Type B pancreatic cell (in vitro differentiated cells): ENCODE measurements at places on chromosomes 3 and 15. TPM values are rescaled to one million over a fixed set of nuclear protein-coding genes. Genes with fewer than 3 reads are reported as not detected.

Gene TRIM42
- total RNA-seq: not detected in 2 replicates

Gene HGD
- 10.4 and 14.0 TPM in 2 replicates for total RNA-seq

Gene PLA2G4B
- total RNA-seq: 17.7 and 19.9 TPM in 2 replicates

Gene MTHFS
- total RNA-seq: 22.7 and 27.6 TPM in 2 replicates

Gene GRAMD1C
- 7.3 TPM in 2 replicates for total RNA-seq

Gene CDHR4
- 0.29 TPM in 1 of 2 replicates, not detected in the other for total RNA-seq

Gene RTP3
- total RNA-seq: not detected in 2 replicates

- no peak for DNase-seq
These were observed 105.7 kb upstream of the TRPM1 start for GRCh38 chr15:31207246-31207645.

DNA sequence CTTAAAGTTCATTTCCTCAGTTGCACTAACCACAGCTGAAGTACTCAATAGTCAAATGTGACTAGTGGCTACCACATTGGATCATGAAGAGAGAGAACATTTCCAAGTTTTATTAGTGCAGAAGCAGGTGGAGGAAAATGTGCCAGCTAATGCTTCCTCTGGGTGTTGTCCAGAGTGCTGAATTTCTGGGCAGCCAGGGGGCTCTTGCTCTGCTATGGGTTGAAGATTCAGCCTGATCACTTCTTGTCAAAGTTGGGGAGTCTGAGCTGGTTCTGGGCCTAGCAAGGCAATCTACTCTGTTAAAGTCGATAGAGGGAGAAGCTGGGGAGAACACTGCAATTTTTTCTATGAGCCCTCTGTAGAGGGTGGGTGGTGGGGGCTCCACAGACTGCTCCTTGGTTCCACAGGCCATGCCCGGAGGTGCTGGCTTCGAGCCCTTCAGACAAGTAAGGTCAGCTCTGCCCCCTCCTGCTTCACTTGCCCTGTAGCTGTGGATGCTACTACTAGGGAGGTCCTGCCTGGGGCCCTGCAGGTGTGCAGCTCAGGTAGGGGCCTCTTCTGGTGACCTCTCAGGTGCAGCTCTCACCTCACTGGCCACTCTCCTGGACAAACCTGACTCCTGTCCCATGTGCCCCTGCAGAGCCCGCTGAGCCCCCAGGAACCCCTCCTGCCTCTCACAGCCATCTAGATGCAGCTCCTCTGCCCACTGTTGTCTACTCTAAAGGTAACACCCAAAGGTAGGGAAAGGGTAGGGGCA is 8.2 kb downstream of the ALG3 start:
- DNase-seq: no peak

DNA sequence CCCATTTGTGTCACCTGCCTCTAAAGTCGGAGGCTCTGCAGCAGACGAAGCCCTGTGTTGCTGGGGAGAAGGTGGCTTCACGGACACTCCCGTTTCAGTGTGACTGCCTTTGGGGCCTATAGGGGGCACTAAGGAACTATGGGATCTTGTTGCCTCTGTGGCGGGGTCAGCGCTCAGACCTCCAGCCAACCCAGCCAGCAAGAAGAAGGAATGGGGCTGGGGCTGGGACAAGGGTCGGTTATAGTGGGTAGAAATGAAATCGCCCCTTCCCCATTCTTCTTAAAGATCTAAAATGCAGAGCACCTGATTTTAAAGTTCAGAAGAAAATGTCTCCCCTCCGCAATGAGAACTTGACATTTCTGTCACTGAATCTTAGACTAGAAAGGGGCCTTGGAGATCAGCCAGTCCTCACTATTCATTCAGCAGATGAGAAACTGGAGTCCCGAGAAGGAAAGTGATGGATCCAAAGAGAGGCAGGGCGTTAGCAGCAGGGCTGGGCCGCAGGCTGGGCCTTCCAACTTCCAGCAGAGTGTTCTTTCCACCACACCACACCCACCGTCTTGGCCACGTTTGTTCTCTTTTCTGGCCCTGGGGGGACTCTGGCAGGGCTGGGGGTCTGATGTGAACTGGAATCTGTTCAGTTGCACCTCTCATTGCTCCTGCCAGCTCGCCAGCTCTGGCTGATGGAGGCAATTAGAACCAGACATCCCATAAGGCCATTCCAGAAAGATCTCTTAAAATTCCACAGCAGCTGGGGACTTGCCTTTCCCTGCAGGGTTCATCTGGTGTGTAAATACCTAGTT is 195.4 kb downstream of the OPA1 start:
- no peak for DNase-seq

GRCh38 chr3:179766416-179767133 is 113.7 kb downstream of the USP13 start:
- DNase-seq: no peak

- no peak for DNase-seq
These were observed 106.3 kb downstream of the PLD1 start for GRCh38 chr3:171704002-171704401.

DNA sequence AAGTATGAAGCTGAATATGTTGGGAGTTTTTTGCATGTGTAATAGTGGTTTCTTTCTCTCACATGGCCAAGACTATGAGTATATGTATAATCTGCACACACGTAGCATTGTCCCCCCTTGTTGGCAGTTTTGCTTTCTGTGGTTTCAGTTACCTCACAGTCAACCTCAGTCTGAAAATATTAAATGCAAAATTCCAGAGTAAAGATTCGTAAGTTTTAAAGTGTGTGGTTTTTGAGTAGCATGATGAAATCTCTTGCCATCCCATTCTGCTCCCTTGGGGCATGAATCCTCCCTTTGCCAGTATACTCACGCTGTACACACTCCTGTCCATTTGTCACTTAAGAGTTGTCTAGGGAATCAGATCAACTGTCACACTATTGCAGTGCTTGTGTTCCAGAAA is 742.0 kb upstream of the CCDC54 start:
- DNase-seq: no peak

DNA sequence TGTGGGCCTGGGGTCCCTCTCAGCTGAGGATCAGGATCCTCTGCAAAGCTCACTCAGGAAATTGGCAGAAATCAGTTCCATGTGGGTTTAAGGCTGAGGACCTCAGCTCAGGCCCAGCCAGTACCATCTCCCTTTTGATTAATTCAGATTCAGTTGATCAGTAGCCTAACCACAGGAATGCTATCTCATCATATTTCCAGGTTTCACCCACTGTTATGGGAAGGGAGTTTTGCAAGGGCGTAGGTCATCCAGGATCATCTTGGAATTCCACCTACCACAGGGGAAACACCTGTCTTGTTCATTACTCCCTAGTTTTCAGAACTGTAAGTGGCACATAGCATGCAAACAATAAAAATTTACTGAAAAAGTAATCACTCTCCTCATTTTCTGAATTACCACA is 399.5 kb upstream of the CNTN3 start:
- no peak for DNase-seq

DNA sequence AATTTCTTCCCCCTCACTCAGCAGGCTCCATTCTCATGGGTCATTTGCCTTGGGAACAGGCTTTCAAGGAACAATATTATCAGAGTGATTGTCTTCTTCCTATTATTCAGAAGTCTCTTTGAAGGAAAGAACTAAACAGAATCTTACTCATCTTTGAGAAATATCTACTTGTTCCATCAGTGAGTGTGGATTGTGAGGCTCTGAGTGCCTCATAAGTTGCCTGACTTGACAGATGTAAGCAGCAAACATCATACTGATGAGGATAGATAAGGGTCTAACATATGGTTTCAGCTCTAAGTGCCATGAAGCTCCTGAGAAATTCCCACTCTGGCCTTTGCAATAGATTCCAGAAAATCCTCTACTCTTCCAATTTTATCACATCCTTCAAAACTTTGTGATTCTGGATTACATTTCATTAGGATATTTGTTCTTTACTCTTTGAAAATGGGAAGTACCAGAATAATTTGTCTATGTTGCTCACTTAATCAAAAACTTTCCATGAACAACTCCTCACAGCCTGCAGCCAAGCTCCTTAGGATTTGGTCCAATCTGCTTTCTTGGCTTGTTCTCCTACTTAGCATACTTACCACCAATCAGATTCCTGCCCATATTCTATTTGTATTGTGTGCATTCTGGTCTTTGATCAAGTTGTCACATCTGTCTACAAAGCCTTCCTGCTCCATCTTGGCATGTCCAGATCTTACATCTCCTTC is 120.1 kb downstream of the RPL22L1 start:
- DNase-seq: no peak

GRCh38 chr3:96813820-96814650 is at the start of gene EPHA6:
Gene EPHA6, plus strand, starts transcription at chr3:96814594.
- peak; percentile 78 for DNase-seq

GRCh38 chr3:40099871-40100270 is 209.6 kb upstream of the EIF1B start:
- no peak for DNase-seq

- no peak for DNase-seq
These were observed 35.1 kb upstream of the FRMD4B start for GRCh38 chr3:69420781-69421520.

- no peak for DNase-seq
These were observed 191.9 kb upstream of the IL12A start for GRCh38 chr3:159796744-159797143.

- DNase-seq: no peak
These were observed 14.2 kb downstream of the EIF4E3 start for GRCh38 chr3:71710906-71711494.

GRCh38 chr3:53151465-53151864 is 9.5 kb upstream of the PRKCD start:
- DNase-seq: no peak

DNA sequence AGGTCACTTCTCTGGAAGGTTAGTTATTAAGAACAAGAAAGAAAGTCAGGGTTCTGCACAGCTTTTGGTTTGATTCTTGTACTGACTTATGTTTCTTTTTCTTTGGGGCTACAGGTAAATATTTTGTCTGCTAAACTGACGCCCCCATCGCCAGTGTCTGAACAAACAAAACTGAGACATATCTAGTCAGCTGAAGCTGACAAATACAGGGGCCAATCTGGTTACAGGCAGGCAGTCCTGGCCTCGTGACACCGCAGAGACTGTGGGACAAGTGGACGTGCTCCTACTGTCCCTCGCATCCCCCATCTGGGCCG is 4.6 kb upstream of the RPL14 start:
- no peak for DNase-seq

DNA sequence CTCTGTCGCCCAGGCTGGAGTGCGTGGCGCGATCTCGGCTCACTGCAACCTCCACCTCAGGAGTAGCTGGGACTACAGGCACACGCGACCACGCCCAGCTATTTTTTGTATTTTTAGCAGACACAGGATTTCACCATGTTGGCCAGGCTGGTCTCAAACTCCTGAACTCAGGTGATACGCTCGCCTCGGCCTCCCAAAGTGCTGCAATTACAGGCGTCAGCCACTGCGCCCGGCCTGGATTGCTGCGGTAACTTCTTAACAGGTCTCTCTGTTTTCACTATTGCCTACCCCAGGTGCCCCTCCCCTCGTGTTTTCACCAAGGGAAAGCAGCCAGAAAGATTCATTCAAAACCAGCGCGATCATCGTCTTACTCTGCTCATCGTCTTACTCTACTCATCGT is 10.5 kb downstream of the ADAMTS7 start:
- DNase-seq: no peak

- no peak for DNase-seq
These were observed 24.3 kb upstream of the MASP1 start for GRCh38 chr3:187315872-187316271.

DNA sequence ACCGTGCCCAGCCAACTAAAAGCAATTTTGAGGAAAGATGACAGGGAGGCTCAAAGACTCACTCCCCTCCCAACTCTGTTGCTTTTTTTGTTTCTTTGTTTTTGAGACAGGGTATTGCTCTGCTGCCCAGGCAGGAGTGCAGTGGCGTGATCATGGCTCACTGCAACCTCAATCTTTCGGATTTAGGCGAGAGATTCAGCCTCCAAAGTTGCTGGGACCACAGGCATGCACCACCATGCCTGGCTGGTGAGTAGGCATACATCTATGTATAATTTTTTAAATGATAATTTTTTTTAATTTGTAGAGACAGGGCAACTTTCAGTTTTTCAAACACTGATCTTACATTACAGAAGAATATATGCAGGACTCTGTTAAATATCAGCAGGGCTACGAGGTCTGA is 15.8 kb upstream of the THUMPD3 start:
- no peak for DNase-seq

DNA sequence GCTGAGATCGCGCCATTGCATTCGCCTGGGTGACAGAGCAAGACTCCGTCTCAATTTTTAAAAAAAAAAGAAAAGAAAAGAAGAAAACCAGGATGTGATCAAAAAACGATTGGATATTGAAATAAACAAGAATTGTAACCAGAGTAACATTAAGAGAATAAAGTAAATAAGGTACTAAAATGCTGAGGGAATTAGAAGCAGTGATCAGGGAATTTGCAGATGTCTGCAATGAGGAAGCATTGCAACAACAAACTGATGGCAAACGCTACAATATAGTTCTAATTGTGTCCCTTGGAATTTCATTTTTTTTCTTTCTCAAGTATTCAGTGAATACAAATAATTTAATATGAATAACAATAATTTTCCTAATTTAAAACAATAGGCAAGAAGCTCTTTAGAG is 1077.5 kb downstream of the TBL1XR1 start:
- no peak for DNase-seq

- no peak for DNase-seq
These were observed 19.6 kb downstream of the CD86 start for GRCh38 chr3:122074621-122075265.

- no peak for DNase-seq
These were observed 264.6 kb downstream of the RORA start for GRCh38 chr15:60964527-60964926.

DNA sequence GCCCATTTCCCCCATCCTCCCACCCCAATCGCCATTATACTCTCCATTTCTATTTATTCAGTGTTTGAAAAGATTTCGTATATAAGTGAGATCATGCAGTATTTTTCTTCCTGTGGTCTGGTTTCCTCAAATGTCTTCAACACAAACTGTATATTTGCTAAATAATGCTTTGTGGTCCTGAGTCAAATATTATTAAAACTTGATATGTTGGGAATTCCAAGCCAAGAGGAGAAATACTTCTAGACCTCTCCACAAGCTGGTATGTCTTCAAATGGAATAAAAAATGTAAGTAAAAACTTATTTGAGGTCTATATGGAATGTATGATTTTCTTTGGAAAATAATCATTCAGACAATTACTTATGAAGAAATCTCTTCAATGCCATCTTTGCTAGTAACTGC is 122.5 kb upstream of the TSC22D2 start:
- no peak for DNase-seq

DNA sequence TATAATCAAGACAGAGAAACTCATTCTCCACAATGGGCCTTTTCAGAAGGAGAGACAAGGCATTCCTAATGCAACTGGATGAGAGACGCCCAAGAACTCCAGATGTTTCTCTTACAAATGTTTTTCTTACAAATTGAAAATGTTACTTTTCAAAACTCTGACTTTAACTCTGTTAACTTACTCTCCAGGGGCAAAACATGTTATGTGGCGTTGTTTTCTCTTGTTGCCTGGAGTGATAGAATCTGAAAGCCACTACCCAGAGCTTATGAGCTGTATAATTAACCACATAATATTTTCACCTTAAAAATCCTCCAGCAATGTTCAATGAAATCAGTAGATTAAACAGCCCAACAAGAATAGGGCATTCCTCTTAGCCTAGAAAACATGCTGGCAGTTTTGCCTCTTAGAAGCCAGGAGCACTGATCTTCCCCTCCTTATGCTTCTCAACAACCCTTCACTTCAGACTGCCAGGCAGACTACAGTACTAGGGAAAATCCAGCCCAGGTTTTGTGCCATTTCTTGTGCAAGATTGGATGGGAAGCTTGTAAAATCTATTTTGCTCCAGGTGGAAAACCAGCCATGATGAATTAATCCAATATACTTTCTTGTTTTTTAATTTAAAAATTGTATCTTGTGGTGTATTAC is 186.7 kb upstream of the GADL1 start:
- no peak for DNase-seq
